Urinary bladder (tissue), 4 donors: ENCODE measurements at places on chromosomes 5 and 9. TPM values are rescaled to one million over a fixed set of nuclear protein-coding genes. Genes with fewer than 3 reads are reported as not detected.

PPP3R2 gene
- 0.21 TPM for total RNA-seq

PCDHB1 gene
- total RNA-seq: 0.16 TPM

GRXCR2 gene
- total RNA-seq: not detected

PDGFRB gene
- 112 TPM for total RNA-seq

FOXD1 gene
- 0.58 TPM for total RNA-seq

KIAA1958 gene
- total RNA-seq: 11.3 TPM

PAEP gene
- total RNA-seq: not detected

PROP1 gene
- not detected for total RNA-seq

FREM1 gene
- 53.2 TPM for total RNA-seq

TAS2R1 gene
- not detected for total RNA-seq

FUBP3 gene
- 36.5 TPM for total RNA-seq

CCDC192 gene
- not detected for total RNA-seq

PPP2R2B gene
- total RNA-seq: 11.8 TPM

DMRT3 gene
- not detected for total RNA-seq

CRB2 gene
- 0.42 TPM for total RNA-seq

CCNI2 gene
- total RNA-seq: 1.9 TPM

UTP15 gene
- 24.7 TPM for total RNA-seq

CLIC3 gene
- total RNA-seq: 3.6 TPM

SLC36A2 gene
- total RNA-seq: not detected

HTR1A gene
- not detected for total RNA-seq

FAM81B gene
- total RNA-seq: 0.42 TPM

CNTNAP3B gene
- total RNA-seq: 50.2 TPM

ANKRD31 gene
- total RNA-seq: 0.69 TPM

KIAA0825 gene
- 25.5 TPM for total RNA-seq

PFN3 gene
- total RNA-seq: not detected

NADK2 gene
- total RNA-seq: 63.2 TPM

FCN2 gene
- not detected for total RNA-seq

MAP1B gene
- 99.2 TPM for total RNA-seq

IL9 gene
- not detected for total RNA-seq

MINAR2 gene
- 0.42 TPM for total RNA-seq

SLC46A2 gene
- 3.1 TPM for total RNA-seq

SEMA6A gene
- 54.0 TPM for total RNA-seq

PCDHB14 gene
- 10.1 TPM for total RNA-seq

MYORG gene
- total RNA-seq: 2.4 TPM

INVS gene
- 59.3 TPM for total RNA-seq

PCDHB6 gene
- total RNA-seq: 1.1 TPM

FGF1 gene
- 5.1 TPM for total RNA-seq

EEIG1 gene
- total RNA-seq: 30.4 TPM

ACOT12 gene
- total RNA-seq: 0.21 TPM

ALDH1A1 gene
- 67.9 TPM for total RNA-seq

IFT74 gene
- 39.6 TPM for total RNA-seq
